Thoracic aorta endothelial cell (primary cell): ENCODE measurements at places on chromosomes 6 and 20. TPM values are rescaled to one million over a fixed set of nuclear protein-coding genes. Genes with fewer than 3 reads are reported as not detected.

The PBOV1 gene
- total RNA-seq: not detected in 2 replicates

The LY6G6C gene
- not detected in 2 replicates for total RNA-seq

The FBXO9 gene
- total RNA-seq: 42.4 and 44.5 TPM in 2 replicates

The PDE7B gene
- 32.0 and 64.5 TPM in 2 replicates for total RNA-seq

The MEI4 gene
- not detected in 2 replicates for total RNA-seq

The LGSN gene
- total RNA-seq: under 0.01 TPM in 1 of 2 replicates, not detected in the other

The CD93 gene
- total RNA-seq: 323 and 495 TPM in 2 replicates

The PLAGL2 gene
- total RNA-seq: 5.5 and 6.5 TPM in 2 replicates

The DST gene
- total RNA-seq: 378 and 439 TPM in 2 replicates

The PACSIN1 gene
- not detected in 2 replicates for total RNA-seq

The TAGAP gene
- total RNA-seq: not detected in 2 replicates

The EYS gene
- not detected in 2 replicates for total RNA-seq

The FRS3 gene
- 0.80 and 1.7 TPM in 2 replicates for total RNA-seq

The FOXF2 gene
- not detected in 2 replicates for total RNA-seq

The BNIP5 gene
- total RNA-seq: under 0.01 TPM in 1 of 2 replicates, not detected in the other

The TULP1 gene
- total RNA-seq: not detected in 2 replicates
